Endodermal cell (in vitro differentiated cells): ENCODE measurements at places on chromosomes 2 and 18.

GRCh38 chr2:238560234-238560633 lies 133.5 kb downstream of the ASB1 start:
- peak; percentile 85 for DNase-seq
- no peaks in the 10 kb centered on the region for H3K27me3 ChIP-seq
- H3K4me3 ChIP-seq: no peak overlapping the region
- H3K27ac ChIP-seq: no peak overlapping the region
- H3K4me1 ChIP-seq: no peaks in the 10 kb centered on the region

- H3K27ac ChIP-seq: peak overlapping the region; percentile 93
- H3K27me3 ChIP-seq: no peaks in the 10 kb centered on the region
- H3K36me3 ChIP-seq: peaks cover 6% of the 10 kb centered on the region
These were observed 3.2 kb downstream of the UBE2E3 start for GRCh38 chr2:180983468-180984242.

DNA sequence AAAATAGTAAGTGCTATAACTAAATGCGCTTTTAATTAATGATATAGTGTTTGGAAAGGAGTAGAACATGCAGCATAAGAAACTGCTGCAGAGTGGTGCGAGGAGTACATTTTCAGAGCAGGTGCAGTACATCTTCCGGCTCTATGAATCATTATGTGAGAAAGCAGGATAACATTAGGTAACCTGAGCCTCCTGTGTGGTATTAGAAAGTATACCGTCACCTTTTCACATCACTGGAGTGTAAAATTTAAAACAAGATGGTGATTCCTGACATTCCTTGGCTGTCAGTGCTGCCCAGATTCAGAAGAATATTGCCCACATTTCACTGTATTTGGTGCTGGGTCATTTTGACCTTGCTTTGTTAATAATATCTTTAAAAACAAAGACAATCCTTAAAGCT lies 7.8 kb upstream of the DYNC2LI1 start:
- H3K27me3 ChIP-seq: no peaks in the 10 kb centered on the region
- DNase-seq: no peak
- H3K27ac ChIP-seq: no peak overlapping the region
- no peaks in the 10 kb centered on the region for H3K36me3 ChIP-seq

GRCh38 chr2:80393991-80394390 lies 89.4 kb upstream of the LRRTM1 start:
- H3K27me3 ChIP-seq: no peaks in the 10 kb centered on the region
- no peaks in the 10 kb centered on the region for H3K36me3 ChIP-seq
- H3K4me1 ChIP-seq: no peaks in the 10 kb centered on the region

- no peaks in the 10 kb centered on the region for H3K36me3 ChIP-seq
- peaks cover 5% of the 10 kb centered on the region for H3K4me1 ChIP-seq
- H3K27me3 ChIP-seq: no peaks in the 10 kb centered on the region
These were observed 321.4 kb downstream of the IRS1 start for GRCh38 chr2:226478109-226478809.

DNA sequence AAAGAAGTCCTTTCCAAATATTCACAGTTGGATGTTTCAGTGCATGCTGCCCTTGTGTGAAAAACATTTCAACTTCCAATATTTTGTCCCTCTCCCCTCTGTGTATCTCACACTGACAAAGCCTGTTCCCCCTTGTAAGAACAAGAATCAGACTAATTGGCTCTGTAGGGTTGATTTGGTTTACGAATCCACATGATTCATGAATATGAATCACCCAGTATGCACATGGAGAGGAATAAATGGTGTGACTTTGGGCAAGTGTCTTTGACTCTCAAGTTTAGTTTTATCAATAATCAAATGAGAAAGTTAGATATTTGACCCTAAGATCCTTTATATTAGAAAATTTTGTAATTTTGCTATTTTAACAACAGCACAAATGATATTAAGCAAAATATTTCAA lies 9.3 kb upstream of the CDH20 start:
- H3K36me3 ChIP-seq: no peaks in the 10 kb centered on the region
- H3K27ac ChIP-seq: no peak overlapping the region
- H3K4me3 ChIP-seq: no peak overlapping the region
- no peak for DNase-seq

- no peaks in the 10 kb centered on the region for H3K36me3 ChIP-seq
- H3K4me3 ChIP-seq: no peak overlapping the region
- no peaks in the 10 kb centered on the region for H3K27me3 ChIP-seq
- no peak overlapping the region for H3K27ac ChIP-seq
These were observed 306.7 kb upstream of the POU3F3 start for GRCh38 chr2:104547221-104547620.

DNA sequence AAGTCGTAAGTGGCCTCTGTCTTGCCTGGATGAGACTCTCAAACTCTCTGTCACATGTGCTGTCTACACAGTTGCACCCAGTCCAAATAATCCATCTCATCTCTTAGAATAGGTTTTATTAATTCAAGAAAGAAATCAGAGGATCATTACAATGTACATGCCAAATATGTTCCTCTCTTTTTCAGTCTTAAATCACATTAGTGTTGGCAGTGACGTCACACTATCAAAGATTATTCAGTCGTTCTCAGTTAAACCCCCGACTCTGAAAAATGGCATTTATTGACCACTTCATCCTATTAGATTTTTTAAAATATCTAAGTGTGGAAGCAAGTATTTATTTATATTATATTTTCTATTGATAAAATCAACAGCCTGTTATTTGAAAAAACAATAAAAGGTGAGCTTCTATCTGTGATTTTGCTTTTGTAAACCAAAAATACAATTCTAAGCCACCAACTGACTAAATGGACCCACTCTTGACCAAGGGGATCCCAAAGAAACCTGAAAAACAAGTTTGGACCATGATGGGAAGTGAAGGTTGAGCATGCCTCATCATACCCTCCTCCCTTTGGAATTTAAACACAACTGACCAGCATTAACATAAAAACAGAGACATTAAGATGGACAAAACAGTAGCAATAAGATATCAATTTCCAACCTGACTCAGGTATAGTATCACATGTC lies 1894.4 kb upstream of the LRRTM1 start:
- no peak overlapping the region for H3K4me3 ChIP-seq
- peaks cover 2% of the 10 kb centered on the region for H3K4me1 ChIP-seq
- H3K36me3 ChIP-seq: no peaks in the 10 kb centered on the region

GRCh38 chr2:64601034-64601754 lies 52.5 kb downstream of the SERTAD2 start:
- H3K27me3 ChIP-seq: no peaks in the 10 kb centered on the region
- H3K27ac ChIP-seq: no peak overlapping the region
- H3K36me3 ChIP-seq: no peaks in the 10 kb centered on the region
- DNase-seq: no peak
- H3K4me1 ChIP-seq: no peaks in the 10 kb centered on the region

DNA sequence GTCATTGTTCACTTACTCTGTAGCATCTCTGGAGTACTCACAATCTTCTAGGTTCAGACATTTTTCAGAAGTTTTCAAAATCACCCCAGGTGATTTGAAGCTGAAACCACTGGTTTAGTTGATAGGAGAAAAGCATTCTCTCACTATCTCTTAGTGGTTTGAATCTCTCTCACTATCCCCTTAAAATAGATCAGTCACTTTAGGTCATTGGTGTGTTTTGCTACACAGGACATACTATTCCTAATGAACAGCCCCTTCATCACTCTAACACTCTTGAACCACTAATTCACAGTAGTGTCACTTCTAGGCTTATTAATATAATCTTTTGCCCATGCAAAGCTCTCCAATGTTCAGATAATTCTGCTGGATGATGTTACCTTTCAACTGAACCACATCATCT lies 34.5 kb downstream of the LYPD6 start:
- H3K36me3 ChIP-seq: no peaks in the 10 kb centered on the region
- H3K27me3 ChIP-seq: no peaks in the 10 kb centered on the region
- no peak for DNase-seq

DNA sequence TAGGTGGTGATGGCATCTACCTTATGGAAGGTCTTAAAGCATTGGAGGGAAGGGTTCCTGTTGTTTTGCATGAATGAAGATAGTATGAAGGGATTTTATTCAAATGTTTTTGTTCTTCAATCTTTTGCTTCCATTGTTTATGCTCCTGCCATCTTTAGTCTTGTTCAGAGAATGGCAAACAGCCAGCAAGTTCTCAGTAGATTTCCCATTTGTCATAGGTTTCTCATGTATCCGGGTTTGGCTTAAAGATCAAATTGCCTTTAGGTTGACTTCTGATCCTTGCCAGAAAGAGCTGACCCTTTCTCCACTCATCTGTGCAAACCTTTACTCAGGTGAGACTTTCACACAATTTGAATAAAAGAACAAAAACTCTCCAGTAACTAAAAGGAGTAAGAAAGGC lies 44.2 kb upstream of the STAT4 start:
- H3K27ac ChIP-seq: no peak overlapping the region
- no peaks in the 10 kb centered on the region for H3K4me1 ChIP-seq
- H3K4me3 ChIP-seq: no peak overlapping the region
- no peaks in the 10 kb centered on the region for H3K36me3 ChIP-seq

- no peaks in the 10 kb centered on the region for H3K27me3 ChIP-seq
- H3K36me3 ChIP-seq: no peaks in the 10 kb centered on the region
- peak; percentile 5 for DNase-seq
These were observed 49.4 kb downstream of the LONRF2 start for GRCh38 chr2:100272841-100273329.

DNA sequence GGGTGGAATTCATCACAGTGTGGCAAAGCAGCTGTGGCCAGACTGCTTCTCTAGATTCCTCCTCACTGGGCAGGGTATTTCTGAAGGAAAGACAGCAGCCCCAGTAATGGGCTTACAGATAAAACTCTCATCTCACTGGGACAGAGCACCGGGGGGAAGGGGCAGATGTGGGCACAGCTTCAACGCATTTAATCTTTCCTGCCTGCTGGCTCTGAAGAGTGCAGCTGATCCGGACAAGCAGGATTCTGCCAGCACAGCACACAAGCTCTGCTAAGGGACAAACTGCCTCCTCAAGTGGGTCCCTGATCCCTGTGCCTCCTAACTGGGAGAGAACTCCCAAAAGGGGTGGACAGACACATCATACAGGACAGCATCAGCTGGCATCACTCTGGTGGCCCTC lies 779.9 kb upstream of the CNTNAP5 start:
- no peaks in the 10 kb centered on the region for H3K4me1 ChIP-seq
- H3K27ac ChIP-seq: no peak overlapping the region
- H3K36me3 ChIP-seq: no peaks in the 10 kb centered on the region
- peak; percentile 33 for DNase-seq
- H3K4me3 ChIP-seq: no peak overlapping the region

DNA sequence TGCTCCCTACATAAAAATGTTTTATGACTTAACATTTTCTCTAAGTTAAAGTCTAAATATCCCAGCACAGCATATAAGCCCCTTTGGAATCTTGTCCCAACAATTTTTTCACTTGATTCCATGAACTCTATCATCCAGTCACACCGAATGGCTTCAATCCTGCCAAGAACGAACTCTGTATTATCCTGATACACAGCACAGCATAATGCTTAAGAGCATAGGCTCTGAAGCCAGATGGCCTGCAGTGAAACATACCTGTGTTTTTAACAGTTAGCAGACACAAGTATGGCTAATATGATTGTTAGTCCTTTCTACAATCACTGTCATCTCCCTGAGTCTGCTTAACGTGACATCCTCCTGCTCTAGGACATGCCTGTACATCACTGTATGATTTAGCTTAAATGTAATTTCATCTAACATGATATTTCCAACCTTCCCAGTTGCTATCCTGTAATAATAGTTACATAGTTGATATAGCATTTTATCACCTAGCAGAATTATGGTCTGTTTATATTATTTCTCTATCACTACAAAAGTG lies 669.5 kb downstream of the ERBB4 start:
- H3K4me3 ChIP-seq: no peak overlapping the region
- no peaks in the 10 kb centered on the region for H3K27me3 ChIP-seq
- DNase-seq: no peak
- H3K27ac ChIP-seq: no peak overlapping the region
- H3K4me1 ChIP-seq: no peaks in the 10 kb centered on the region

DNA sequence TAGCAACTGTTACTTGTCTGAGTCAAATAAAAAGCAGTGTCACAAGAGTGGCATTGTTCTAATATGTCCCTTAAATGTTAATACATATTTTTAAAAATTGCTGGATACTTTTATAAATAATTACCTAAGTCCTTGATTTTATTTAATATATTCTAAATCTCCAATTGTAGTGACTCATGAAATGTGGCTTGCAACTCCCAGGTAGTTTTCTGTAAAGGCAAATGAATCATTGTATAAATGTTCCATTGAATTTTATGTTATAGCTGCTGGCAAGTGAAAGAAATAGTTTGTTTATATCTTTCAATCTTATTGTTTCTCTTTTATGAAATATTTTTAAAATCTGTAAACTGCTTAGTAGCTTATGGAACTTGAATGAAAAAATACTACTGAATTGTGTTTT lies 32.7 kb upstream of the C1GALT1C1L start:
- no peak for DNase-seq
- H3K36me3 ChIP-seq: no peaks in the 10 kb centered on the region
- no peaks in the 10 kb centered on the region for H3K27me3 ChIP-seq
- H3K4me1 ChIP-seq: no peaks in the 10 kb centered on the region
- H3K4me3 ChIP-seq: no peak overlapping the region
- H3K27ac ChIP-seq: no peak overlapping the region

DNA sequence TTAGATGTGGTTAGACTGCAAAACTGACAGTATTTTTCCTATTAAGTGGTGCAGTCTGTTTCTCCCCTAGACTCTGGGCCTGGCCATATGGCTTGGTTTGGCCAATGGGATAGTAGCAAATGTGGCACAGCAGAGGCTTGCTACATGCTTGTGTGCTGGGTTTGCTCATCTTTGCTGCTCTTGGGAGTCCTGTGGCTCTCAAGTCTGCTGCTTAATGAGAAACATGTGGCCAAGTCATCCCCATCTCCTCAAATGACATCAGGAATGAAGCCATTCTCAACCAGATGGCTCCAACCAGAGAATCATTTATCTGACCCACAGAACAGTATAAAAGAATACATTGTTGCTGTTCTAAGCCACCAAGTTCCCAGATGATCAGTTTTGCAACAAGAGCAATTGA lies 57.1 kb upstream of the PAX3 start:
- H3K4me1 ChIP-seq: no peaks in the 10 kb centered on the region
- no peak overlapping the region for H3K4me3 ChIP-seq
- H3K27ac ChIP-seq: no peak overlapping the region
- no peaks in the 10 kb centered on the region for H3K27me3 ChIP-seq

- DNase-seq: no peak
- peaks cover 3% of the 10 kb centered on the region for H3K4me1 ChIP-seq
- no peaks in the 10 kb centered on the region for H3K27me3 ChIP-seq
- H3K27ac ChIP-seq: no peak overlapping the region
These were observed 102.4 kb upstream of the THUMPD2 start for GRCh38 chr2:39881494-39881893.
